Activated CD4-positive, alpha-beta T cell treated with anti-CD3 and anti-CD28 coated beads, Interleukin-2, amount 50 U/mL, for 1 hour (primary cell): ENCODE measurements at places on chromosomes 1 and 21.

GRCh38 chr1:222126052-222126451 lies 384.2 kb upstream of the DUSP10 start:
- DNase-seq = no peak

- DNase-seq = peak; percentile 6
Observed at GRCh38 chr1:37323486-37324377, 150.6 kb upstream of the ZC3H12A start.

GRCh38 chr1:231643071-231643934 lies 16.7 kb downstream of the DISC1 start:
- DNase-seq = no peak

DNA sequence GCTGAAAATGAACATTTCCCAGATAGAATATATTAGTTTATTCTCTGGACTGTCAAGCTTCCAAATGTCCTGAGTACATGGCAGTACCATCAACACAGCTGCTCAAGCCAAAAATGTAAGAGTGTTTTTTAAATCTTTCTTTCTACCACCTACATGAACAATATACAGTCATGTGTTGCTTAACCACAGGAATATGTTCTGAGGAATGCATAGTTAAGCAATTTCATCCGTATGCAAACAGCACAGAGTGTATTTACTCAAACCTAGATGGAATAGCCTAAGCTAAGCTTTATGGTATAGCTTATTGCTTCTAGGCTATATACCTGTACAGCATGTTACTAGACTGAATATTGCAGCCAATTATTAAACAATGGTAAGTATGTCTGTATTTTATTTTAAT lies 561.9 kb upstream of the ADGRL4 start:
- no peak for DNase-seq

DNA sequence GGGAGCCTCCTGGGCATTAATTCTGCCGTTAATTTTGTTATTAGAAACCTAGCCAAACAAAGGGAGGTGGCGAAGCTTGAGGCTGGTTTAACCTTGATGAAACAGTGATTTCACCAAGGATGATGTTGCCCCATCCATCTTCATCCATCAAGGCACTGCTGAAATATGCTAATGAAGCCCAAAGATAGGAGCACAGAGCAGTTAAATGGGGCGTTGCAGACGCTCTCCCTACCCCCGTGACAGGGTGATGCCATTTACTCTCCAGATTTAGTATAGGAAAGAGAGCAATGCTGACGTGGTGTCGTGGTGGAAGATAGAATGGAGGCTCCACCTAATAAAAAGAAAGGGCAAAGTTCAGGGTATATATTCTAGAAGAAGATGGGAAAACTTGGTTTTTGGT lies 84.0 kb downstream of the PBX1 start:
- DNase-seq = no peak

- peak; percentile 19 for DNase-seq
Observed at GRCh38 chr1:165403835-165404482, 41.0 kb downstream of the RXRG start.

DNA sequence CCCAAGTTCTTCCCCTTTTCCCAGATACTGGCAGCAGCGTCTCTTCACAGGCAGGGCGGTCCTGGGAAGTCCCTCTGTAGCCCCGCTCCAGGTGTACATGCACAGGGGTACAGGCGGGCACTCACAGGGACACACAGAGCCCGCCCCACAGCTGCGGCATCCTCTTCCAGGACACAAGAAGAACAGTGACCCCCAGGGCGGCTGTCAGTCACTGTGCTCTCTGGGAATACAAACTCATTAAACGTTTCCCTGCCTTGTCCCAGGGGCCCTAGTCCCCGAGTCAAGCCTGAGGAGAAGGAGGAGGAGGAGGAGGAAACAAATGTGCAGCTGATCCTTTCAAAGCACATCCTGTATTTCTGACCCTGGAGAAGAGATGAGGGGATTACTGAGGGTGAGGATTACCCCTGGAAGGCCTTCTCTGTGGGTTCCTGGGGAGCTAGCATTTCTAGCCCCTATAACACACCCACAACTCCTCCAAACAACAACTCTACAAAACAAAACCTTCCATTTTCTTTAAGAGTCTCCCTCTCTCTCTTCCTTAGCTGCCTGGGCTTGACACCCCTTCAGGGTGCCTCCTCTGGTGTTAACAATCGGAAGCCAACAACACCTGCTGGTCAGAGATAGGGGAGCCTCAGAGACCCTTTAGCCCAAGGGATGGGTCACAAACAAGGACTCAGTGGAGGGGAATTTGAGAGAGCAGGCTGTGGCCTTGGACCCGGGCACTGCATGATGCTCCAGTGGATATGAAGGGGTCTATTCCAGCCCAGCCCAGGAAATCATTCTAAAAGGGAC lies 28.4 kb upstream of the DMBX1 start:
- no peak for DNase-seq

DNA sequence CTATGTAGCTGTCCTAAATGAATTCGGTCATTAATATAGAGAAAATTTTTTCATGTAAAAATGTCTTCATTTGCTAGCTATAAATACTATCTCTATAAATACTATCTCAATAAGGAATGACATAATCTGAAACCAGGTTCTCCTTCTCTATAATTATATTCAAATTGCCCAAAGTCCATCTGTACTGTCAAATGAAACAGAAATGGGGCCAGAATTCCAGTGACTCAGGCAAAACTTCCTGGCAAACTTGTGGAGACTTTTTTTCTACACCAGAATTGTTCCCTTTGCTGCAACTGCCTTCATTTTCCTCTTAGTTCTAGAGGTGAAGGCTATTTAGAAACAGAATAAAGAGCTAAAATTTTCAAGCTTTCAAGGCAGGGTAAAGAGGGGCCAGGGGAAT lies 152.5 kb downstream of the KCNH1 start:
- DNase-seq = no peak

DNA sequence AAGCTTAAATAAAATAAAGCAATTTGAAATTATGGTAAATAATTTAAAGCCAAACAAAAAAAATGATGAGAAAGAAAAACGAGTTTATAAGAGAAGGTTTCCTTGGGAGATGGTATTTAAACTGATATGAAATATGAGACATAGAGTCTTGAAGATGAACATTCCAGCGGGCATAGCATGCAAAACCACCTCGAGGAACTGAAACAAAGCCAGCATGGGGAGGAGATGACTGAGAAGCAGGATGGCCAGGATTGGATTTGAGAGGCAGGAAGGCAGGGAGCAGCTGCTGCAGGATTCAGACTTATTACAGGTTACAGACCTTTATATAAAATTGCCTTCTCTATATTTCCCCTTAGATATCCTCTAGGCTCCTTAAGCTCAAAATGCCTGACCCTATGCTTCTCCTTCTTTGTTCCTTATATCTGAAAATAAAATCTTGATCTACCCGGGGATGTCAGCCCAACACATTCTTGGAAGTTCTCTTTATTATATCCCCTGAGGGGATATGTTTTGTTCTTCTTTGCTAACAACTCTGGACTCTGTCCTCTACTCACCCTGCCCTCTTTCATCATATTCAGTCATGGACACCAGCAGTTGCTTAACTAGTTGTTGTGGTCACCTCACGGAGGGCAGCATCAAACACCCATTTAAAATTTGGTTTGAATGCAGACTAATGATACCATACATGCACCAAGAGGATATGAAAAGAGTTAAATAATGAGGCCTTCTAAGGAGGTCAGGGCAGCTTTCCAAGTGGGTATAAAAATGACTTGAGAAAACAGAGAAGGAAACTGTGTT lies 719.1 kb upstream of the B3GALT2 start:
- no peak for DNase-seq

DNA sequence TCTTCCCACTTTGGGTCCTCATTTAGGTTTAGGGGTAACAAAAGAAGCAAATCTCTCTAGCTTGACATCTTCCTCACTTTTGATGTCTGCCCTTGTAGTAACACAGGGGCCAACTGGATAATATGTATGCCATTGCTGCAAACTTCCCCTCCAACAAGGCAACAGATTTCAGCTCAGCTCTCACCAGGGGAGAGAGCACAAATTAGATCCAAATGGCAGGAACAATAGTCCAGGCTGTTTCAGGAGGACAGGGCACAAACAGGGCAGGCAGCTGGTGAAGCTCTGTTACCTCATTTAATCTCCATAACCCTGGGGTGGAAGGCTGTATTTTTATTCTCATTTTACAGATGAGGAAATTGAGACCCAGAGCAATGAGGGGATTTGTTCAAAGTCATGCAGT lies 4.3 kb upstream of the PIK3R3 start:
- no peak for DNase-seq

- no peak for DNase-seq
Observed at GRCh38 chr1:35436078-35436477, 121.1 kb downstream of the KIAA0319L start.

- no peak for DNase-seq
Observed at GRCh38 chr1:63010913-63011660, 227.2 kb downstream of the ATG4C start.

DNA sequence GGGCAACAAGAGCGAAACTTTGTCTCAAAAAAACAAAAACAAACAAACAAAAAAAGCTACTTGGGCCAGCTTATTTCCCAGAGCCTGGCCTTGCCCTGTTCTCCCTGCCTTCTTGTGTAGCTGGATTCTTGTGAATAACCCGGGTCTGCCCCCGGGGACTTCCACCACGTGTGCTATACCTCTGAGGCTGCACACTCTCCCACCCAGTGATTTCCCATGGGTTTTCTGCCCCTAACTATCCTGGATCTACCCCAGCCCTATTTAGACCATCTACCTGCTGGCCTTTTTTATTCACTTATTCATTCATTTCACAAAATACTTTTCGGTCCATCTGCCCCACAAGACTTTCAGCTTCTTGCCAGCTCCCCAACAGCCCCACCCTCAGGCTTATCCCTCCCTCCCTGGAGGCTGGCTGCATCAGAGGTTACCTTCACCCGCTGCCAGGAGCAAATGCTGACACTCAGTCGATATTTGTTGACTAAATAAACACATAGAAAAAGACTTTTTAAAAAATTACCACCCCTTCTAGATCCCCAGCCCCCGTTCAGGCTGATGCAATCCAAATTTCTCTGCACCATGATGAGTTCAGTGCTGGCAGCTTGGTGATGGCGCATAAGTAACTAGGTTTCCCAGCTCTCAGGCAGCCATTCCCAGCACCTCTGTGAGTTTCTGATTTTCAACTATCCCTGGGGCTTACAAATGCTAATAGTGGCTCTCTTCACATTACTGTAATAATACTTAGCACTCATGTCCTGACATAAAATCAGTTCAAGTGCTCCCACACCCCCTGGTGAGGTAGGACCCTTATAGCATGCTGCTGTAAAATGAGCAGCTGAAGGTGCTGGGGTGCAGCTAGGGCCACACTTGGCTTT lies 30.7 kb upstream of the TARBP1 start:
- no peak for DNase-seq

- DNase-seq = no peak
Observed at GRCh38 chr1:87787551-87787950, 458.9 kb downstream of the LMO4 start.

- DNase-seq = no peak
Observed at GRCh38 chr21:38120984-38121855, 135.6 kb upstream of the KCNJ15 start.

GRCh38 chr1:28313702-28314546 lies 14.9 kb upstream of the MED18 start:
- no peak for DNase-seq

DNA sequence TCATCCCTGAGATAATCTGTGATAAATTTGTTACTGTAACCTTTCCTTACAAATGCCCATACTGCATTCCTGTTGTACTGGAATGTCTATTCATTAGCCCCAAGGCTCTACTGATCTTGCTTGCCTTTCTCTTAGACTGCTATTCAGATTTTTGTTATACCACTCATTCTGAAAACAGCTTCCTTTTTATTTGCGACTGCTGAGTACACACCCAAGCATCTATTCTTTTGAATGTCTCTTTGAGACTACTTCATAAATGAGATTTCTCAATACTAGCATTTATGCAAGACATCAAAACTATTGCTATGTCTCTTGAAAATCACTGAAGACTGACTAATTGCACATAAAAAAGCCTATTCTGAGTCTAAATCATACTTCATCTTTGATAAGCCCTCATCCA lies 38.6 kb downstream of the DENND1B start:
- DNase-seq = no peak

- no peak for DNase-seq
Observed at GRCh38 chr1:32786856-32787255, 30.3 kb downstream of the YARS1 start.

- DNase-seq = peak; percentile 71
Observed at GRCh38 chr1:207823880-207824566, 72.2 kb downstream of the CD46 start.
